ENCODE measurements at places on chromosomes 2 and 18. TPM values are rescaled to one million over a fixed set of nuclear protein-coding genes. Genes with fewer than 3 reads are reported as not detected.

RPRD1A gene
- 76.7 TPM for total RNA-seq

ERBB4 gene
- under 0.01 TPM for total RNA-seq

CD226 gene
- 0.50 TPM for total RNA-seq

SLC11A1 gene
- total RNA-seq: 0.25 TPM

TEX44 gene
- not detected for total RNA-seq

CIB4 gene
- not detected for total RNA-seq

CXCR1 gene
- not detected for total RNA-seq

SP5 gene
- not detected for total RNA-seq

SPATS2L gene
- 88.4 TPM for total RNA-seq

LIMS4 gene
- total RNA-seq: 10.0 TPM

FOXI3 gene
- total RNA-seq: not detected

LDLRAD4 gene
- 0.22 TPM for total RNA-seq

PSMG2 gene
- total RNA-seq: 51.0 TPM

All from uterine smooth muscle cell (primary cell).